ENCODE measurements at places on chromosomes 1 and 21.

GRCh38 chr21:25126564-25126963, 480.7 kb downstream of the MRPL39 start:
- DNase-seq, result no peak
- H3K27me3 ChIP-seq, result no peaks in the 10 kb centered on the region
- no peaks in the 10 kb centered on the region for H3K36me3 ChIP-seq
- no peaks in the 10 kb centered on the region for H3K4me1 ChIP-seq

DNA sequence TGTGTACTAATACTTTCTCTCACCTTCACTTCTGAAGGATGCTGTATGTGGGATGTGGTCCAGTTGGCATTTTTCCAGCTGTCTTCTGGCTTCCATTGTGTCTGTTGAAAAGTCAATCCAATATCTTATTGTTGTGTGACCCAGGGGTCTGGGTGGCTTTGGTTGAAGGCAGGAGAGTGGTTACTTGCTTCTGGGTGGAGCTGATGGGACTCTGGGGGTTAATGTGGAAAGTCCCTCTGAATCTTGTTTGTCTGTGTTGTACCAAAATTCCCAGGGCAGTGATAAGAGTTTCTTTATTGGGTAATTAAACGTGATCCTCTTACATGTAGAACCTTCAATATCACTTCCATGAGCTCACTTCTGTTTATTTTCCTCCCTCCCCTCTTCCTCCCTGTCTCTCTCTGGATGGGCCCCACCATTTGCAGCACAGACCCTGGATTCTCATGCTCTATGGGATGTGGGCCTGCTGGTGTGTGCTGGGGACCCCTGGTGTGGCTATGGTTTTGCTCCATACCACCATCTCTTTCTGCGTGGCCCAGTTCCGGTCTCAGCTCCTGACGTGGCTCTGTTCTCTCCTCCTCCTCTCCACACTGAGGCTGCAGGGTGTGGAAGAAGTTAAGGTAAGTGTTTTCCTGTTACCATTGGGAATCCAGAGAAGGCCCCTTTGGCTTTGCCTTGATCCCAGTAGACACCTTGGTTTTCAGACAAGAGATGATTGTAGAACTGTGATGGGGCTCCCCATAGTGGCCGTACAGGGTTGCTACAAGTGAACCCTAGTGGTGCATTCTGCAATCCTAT, 71.5 kb downstream of the HHAT start:
- H3K4me3 ChIP-seq, result no peak overlapping the region
- DNase-seq, result peak; percentile 4
- no peaks in the 10 kb centered on the region for H3K36me3 ChIP-seq

GRCh38 chr1:92502247-92502646, 15.5 kb upstream of the GFI1 start:
- H3K36me3 ChIP-seq, result no peaks in the 10 kb centered on the region
- H3K4me3 ChIP-seq, result no peak overlapping the region
- H3K27ac ChIP-seq, result no peak overlapping the region
- no peaks in the 10 kb centered on the region for H3K4me1 ChIP-seq
- H3K27me3 ChIP-seq, result no peaks in the 10 kb centered on the region

GRCh38 chr1:84538599-84538998, 32.2 kb upstream of the GNG5 start:
- no peaks in the 10 kb centered on the region for H3K4me1 ChIP-seq
- no peak overlapping the region for H3K27ac ChIP-seq
- no peak overlapping the region for H3K4me3 ChIP-seq
- no peak for DNase-seq
- no peaks in the 10 kb centered on the region for H3K27me3 ChIP-seq
- H3K36me3 ChIP-seq, result no peaks in the 10 kb centered on the region

- DNase-seq, result no peak
- no peaks in the 10 kb centered on the region for H3K27me3 ChIP-seq
- peaks cover 85% of the 10 kb centered on the region for H3K36me3 ChIP-seq
- no peak overlapping the region for H3K4me3 ChIP-seq
- H3K4me1 ChIP-seq, result no peaks in the 10 kb centered on the region
Observed at GRCh38 chr1:160296036-160296435, 11.1 kb upstream of the PEX19 start.

DNA sequence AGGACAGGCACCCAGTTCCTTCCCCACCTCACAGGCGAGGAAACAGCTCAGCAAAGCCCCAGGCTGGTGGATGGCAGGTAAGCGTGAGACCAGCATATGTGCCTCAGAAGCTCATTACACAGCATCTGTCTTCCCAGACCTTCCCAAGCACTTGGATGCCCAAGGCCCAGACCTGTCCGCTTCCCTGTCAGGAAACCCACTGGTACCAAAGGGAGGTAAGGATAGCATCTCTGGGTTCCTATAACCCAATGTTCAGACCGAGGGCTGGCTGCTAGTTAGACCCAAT, 3.3 kb downstream of the POFUT2 start:
- DNase-seq, result no peak
- H3K27me3 ChIP-seq, result no peaks in the 10 kb centered on the region
- peaks cover 55% of the 10 kb centered on the region for H3K36me3 ChIP-seq
- H3K4me3 ChIP-seq, result no peak overlapping the region

DNA sequence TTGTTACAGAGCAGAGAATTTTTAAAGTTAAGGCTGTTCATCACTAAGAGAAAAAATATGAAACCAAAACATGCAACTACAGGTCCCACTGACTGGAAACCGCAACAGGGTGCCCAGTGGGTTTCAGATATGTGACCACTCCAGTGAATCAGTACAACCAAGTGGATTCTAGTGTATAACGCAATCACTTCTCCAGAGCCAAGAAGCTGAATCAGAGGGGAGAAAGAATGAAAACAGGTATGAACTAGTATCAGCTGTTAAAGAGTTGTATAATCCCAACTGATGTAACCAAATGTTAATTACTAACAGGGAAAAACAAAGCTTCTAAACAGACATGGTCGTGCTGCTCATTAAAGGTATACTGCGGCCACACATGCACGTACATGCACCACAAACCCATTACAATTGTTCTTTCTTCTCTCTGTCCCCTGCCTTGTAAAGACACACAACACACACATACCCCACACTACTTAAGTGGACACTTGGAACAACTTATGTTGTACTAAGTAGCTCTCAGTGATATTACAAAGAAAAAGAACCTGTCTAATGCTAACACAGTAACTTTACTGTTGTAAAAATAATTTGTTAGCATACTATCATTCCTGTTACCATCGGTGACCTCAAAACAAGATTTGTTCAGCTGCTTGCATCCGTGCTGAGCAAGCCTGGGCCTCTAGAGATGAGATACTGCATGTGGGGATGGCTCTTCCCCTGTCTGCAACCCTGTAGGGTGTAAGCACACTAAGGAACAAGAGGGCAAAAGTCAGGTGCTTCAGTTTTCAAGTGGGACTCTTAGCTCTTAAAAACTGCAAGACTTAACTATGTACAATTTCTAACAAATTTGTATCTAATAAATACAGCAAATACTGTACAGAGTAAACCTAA, 74.2 kb downstream of the PTPN14 start:
- no peaks in the 10 kb centered on the region for H3K27me3 ChIP-seq
- no peak for DNase-seq
- H3K4me3 ChIP-seq, result no peak overlapping the region

- no peaks in the 10 kb centered on the region for H3K27me3 ChIP-seq
- no peaks in the 10 kb centered on the region for H3K4me1 ChIP-seq
- H3K36me3 ChIP-seq, result no peaks in the 10 kb centered on the region
- no peak overlapping the region for H3K4me3 ChIP-seq
Observed at GRCh38 chr1:115529216-115529897, 112.4 kb upstream of the VANGL1 start.

GRCh38 chr1:153324912-153325311, 12.2 kb upstream of the PGLYRP3 start:
- no peak overlapping the region for H3K4me3 ChIP-seq
- no peaks in the 10 kb centered on the region for H3K4me1 ChIP-seq
- no peaks in the 10 kb centered on the region for H3K36me3 ChIP-seq
- H3K27ac ChIP-seq, result no peak overlapping the region

- no peak overlapping the region for H3K27ac ChIP-seq
- no peak overlapping the region for H3K4me3 ChIP-seq
- no peaks in the 10 kb centered on the region for H3K36me3 ChIP-seq
- no peaks in the 10 kb centered on the region for H3K4me1 ChIP-seq
- H3K27me3 ChIP-seq, result no peaks in the 10 kb centered on the region
- no peak for DNase-seq
Observed at GRCh38 chr21:38956521-38956855, 150.8 kb downstream of the ETS2 start.

- no peak overlapping the region for H3K27ac ChIP-seq
- H3K4me3 ChIP-seq, result no peak overlapping the region
- peaks cover 44% of the 10 kb centered on the region for H3K4me1 ChIP-seq
- DNase-seq, result no peak
- no peaks in the 10 kb centered on the region for H3K36me3 ChIP-seq
- no peaks in the 10 kb centered on the region for H3K27me3 ChIP-seq
Observed at GRCh38 chr1:41678111-41678878, 193.8 kb upstream of the EDN2 start.

- no peak overlapping the region for H3K27ac ChIP-seq
- no peaks in the 10 kb centered on the region for H3K36me3 ChIP-seq
- no peak overlapping the region for H3K4me3 ChIP-seq
- no peaks in the 10 kb centered on the region for H3K4me1 ChIP-seq
Observed at GRCh38 chr1:61183471-61184039, 101.2 kb downstream of the NFIA start.

- H3K27me3 ChIP-seq, result no peaks in the 10 kb centered on the region
- no peaks in the 10 kb centered on the region for H3K36me3 ChIP-seq
- no peak overlapping the region for H3K4me3 ChIP-seq
- no peaks in the 10 kb centered on the region for H3K4me1 ChIP-seq
Observed at GRCh38 chr1:73040811-73041210, 758.5 kb upstream of the NEGR1 start.

DNA sequence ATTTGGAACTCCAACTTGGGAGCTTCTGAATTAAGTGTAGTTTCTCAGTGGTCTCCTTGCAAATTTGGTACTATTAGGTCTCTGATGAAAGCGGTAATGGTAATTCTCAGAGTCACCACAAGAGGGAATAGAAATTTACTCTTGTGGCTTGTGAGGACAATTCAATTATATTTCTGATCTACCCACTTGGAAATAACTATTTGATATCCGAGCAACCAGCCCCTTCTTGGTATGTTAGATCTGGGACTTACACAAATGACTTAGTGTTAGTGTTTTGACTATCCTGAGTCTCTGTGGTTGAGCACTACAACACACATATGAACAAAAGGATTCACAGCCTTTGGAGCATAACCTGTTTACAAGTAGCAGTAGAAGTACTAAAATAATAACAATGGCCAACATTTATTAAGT, 68.1 kb downstream of the RPS6KA1 start:
- peaks cover 6% of the 10 kb centered on the region for H3K4me1 ChIP-seq
- no peaks in the 10 kb centered on the region for H3K27me3 ChIP-seq
- H3K27ac ChIP-seq, result no peak overlapping the region
- no peak for DNase-seq

DNA sequence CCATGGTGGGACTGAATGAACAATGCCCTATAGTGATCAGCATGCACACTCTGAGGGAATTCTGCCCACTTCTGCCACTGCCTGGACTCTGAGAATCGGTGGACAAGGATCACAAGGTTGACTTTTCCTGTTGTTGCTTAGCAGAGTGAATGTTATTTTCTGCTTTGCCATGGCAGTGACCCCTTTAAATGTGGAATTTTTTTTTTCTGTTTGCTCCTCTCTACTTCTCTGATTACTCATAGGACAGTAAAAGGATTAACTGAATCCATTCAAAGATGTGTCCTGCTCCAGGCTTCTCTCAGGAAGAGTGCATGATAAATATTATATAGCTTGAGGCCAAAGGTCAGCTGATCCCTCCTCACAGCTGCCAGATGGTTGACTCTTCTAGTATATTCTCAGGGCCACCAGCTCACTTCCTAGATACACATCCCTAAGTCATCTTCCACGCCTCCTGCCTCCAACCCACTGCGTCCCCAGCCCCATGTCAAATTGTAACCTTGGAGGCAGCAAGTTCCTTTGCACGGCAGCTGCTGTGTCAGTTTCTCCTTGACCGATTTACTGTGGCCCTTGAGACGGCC, 74.0 kb upstream of the RALGPS2 start:
- no peak for DNase-seq
- H3K27ac ChIP-seq, result no peak overlapping the region
- H3K36me3 ChIP-seq, result no peaks in the 10 kb centered on the region
- H3K4me1 ChIP-seq, result no peaks in the 10 kb centered on the region
- H3K27me3 ChIP-seq, result no peaks in the 10 kb centered on the region
- H3K4me3 ChIP-seq, result no peak overlapping the region

DNA sequence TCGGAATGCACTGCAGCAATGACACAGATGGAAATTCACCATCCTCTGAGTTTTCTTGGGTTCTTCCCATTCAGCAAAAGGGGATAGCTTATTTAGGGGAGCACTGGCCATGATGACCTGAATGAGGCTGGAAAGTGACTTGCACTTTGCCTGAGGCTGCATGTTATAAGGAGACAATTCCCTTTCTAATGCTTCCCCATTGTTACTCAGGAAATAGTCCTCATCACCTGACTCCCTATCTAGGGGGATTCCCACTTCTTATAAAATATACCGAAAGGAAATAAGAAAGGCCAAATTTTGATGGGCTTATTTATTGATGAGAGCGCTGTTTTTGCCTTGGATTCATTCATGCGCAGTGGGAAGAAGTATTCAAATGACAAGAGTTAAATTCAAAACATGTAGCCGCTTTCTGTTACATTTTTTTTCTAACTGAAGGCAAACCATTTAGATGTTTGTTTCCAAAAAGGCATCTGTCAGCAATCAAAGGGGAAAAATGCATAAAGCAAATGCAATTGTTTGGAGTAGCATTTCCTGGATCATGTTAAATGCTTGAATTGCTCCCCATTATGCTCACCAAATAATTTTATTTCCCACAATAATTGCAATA, 220.3 kb upstream of the NFIA start:
- H3K4me1 ChIP-seq, result no peaks in the 10 kb centered on the region
- no peak for DNase-seq
- H3K36me3 ChIP-seq, result no peaks in the 10 kb centered on the region
- peaks cover 3% of the 10 kb centered on the region for H3K27me3 ChIP-seq

DNA sequence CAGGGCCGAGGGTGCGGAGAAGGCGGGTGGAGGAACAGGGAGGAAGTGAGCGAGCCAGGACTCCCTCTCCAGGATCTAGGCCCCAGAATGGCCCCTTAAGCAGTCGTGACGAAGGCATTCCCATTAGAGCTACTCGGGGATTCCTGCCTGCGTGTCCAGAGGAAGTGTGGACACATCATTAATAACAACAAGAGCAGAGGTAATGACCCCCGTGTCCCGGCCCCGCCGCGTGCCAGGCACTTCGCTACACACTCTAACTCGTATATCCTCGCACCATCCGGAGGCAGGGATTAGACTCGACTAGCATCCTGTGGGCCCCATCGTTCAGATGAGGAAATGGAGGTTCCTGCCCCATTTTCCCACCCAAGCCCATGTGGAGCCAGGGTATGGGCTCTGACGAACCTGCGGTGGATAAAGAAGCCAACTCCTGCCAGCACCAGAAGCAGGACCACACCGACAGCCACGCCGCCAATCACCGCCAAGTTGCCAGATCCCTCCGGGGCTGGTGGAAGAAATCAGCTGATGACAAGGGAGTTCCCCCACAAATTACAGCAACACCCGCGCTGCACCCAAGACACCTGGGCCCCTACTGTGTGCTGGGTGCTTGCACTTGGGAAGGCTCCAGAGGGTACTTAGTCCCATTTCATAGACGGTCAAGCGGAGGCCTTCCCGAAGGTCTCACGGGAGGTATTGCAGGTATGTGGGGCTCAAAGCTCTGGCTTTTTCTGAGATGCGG, 21.6 kb downstream of the EPHA2 start:
- no peaks in the 10 kb centered on the region for H3K4me1 ChIP-seq
- no peaks in the 10 kb centered on the region for H3K36me3 ChIP-seq
- no peaks in the 10 kb centered on the region for H3K27me3 ChIP-seq
- no peak for DNase-seq

- H3K4me3 ChIP-seq, result no peak overlapping the region
- DNase-seq, result no peak
- H3K36me3 ChIP-seq, result no peaks in the 10 kb centered on the region
Observed at GRCh38 chr1:247119600-247120407, 15.6 kb upstream of the ZNF669 start.
